Fibroblast of skin of right biceps (primary cell): ENCODE measurements at places on chromosomes 6 and 20.
A peak's percentile ranks its signal among the peaks of the same experiment; 100 is the strongest.

DNA sequence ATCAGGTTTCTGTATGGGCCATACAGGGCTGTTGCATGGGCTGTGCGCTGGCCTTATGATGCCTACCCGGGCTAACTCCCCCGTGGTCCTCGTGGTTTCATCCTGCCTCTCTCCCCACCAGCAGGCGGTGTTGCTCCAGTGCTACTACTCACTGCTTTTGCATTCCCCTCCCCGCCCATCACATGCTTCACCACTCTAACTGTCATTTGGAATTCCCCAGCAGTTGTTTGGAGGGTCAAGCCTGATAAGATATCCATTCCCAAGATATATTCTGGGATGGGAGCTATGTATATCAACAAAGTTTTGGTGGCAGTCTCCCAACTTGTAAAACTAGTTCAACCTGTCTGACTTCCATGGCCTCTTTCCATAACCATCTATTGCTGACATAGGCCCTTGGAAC is 233.2 kb upstream of the SOX4 start:
- DNase-seq, result no peak

GRCh38 chr20:50686821-50687220 is 4.5 kb downstream of the RIPOR3 start:
- DNase-seq, result no peak

DNA sequence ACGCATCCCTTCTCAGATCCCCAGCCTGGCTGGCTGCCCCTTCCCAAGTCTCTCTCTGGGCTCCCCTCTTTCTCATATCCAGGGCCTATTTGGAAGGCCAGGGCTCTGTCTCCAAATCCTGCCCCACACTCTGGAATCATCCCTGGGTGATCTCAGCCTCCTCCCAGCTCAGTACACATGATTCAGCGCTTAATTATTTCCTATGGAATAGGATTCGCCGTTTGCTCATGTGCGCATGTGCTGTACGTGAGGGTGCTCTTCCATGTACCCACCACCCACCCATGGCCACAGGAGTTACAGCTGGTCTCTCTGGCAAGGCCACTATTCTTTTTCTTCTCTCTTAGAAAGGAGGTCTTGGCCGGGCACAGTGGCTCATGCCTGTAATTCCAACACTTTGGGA is 81.7 kb upstream of the FOXP4 start:
- DNase-seq, result peak; percentile 83

DNA sequence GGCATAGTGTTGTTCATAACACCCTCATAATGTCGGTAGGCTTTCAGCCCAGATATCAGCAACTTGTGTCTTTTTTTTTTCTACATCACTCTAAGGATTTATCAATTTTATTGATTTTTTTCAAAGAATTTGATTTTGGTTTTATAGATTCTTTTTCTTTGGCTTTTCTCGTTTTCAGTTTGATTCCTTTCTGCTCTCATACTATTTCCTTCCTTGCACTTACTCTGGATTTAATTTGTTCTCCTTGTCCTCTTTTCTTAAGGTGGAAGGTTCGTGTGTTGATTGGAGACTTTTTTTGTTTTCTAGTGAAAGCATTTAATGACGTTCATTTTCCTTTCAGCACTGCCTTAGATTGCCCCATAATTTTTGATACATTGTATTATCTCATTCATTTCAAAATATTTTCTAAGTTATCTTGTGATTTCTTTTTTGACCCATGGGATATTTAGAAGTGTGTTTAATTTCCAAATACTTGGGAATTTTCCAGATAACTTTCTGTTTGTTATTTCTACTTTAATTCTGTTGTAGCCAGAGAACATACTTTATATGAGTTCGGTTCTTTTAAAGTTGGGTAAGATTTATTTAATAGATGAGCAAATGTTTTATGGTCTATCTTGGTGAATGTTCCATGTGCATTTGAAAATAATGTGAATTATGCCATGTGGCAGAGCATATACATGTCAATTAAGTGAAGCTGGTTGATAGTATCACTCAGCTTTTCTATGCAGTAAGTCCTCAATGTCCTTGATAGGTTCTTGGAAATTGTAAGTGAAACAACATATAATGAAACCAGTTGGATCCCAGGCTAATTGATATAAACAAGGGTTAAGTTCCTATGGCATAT is 62.8 kb downstream of the IRF4 start:
- DNase-seq, result no peak

- DNase-seq, result no peak
Observed at GRCh38 chr6:21858076-21858475, 264.5 kb downstream of the SOX4 start.

GRCh38 chr6:89828988-89829471 is 650 bp upstream of the CASP8AP2 start:
- DNase-seq, result no peak

DNA sequence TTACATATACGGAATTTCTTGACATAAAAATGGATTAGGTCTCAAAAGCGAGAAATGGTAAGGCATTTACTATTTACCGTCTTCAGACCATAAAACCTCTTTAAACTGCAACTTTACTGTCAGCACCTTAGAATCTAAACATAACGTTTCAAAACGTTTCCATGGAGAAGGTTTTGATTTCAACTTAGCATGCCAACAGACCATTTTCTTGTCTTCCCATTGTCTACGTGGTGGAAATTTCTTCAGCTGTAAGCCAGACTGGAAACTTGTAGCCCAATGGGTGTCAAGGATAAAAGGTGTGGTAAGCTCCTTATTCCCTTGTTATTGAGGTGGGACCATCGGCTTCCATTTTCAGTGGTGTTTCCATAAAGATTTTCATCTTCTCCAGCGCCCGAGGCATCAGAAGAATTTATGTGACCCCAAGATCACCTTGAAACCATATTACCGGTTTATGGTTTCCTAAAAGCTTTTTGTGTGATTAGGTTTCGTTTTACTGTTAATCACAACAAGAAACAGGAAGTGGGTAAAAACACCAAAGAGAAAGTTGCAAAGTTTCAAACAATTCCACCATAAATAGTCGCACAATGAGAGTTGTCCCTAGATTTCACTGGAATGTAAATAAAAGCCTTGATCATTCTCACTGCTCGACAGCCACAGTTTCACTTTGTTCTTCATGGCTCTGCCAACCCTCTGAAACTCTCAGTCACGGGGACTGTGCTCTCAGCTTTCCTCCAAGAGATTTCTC is 63.0 kb upstream of the CD2AP start:
- peak; percentile 28 for DNase-seq

DNA sequence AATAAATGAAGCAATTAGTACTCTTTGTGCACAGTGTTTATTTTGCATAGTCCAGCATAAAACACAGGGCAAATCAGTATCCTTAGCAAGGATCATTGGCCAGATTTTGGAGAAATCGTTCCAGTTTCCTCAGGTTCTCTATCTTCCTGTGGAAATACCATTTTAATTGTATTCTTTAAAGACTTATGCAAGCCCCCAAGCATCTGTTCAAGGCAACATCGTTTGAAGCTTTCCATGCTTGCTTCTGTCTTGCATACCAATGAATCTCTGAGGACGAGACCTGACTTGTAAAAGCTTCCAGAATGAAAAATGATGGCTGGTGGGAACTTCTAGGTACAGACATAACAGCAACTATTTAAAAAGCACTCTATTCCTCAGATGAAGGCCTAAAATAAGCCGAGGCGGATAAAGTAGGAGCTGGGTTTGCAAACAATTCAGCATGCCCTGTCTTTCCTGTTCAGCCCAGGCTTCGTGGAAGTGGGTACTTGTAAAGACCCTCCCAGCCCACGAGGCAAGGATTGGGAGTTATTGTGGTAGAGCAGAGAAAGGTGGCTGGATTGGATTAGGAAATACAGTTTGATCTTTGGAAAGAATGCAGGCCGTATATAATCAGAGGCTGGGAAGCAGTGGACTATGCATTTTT is 21.6 kb downstream of the NRSN1 start:
- DNase-seq, result no peak

DNA sequence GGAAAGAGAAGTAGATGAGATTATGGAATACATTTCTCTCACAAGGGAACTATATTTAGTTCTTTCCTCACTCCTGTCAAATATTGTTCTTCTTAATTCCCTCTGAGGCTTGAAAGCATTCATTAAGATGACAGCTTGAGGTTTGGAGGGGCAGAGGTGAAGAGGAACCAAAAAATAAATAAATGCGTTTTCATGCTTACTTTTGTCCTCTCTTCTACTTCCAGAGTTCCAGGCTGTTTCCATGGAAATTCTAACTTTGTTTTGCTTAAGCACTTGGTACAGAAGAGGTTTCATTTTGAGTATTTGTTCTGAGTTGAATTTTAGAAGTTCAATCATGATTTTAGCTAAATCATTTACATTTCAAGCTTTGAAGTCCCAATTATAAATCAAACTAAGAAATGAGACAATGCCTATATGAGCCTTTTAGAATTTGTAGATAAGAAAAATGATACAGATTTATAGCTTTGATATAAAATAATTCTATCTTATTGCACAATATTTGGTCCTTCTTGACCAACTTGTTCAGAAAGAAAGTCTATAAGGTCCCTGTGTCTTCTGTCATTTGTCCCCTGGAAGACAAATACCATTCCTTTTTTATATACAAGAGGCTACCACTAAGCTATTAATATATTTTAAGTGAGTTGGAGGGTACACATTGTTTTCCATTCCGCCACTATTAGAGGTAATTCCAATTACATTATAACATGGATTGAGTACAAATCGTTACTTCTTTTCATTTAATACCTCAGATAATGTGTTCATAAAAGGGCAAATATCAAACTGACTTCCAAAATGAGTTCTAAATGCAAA is 16.3 kb downstream of the RBM24 start:
- no peak for DNase-seq

- DNase-seq, result peak; percentile 83
Observed at GRCh38 chr6:26327450-26328264, 37.3 kb upstream of the BTN3A2 start.

DNA sequence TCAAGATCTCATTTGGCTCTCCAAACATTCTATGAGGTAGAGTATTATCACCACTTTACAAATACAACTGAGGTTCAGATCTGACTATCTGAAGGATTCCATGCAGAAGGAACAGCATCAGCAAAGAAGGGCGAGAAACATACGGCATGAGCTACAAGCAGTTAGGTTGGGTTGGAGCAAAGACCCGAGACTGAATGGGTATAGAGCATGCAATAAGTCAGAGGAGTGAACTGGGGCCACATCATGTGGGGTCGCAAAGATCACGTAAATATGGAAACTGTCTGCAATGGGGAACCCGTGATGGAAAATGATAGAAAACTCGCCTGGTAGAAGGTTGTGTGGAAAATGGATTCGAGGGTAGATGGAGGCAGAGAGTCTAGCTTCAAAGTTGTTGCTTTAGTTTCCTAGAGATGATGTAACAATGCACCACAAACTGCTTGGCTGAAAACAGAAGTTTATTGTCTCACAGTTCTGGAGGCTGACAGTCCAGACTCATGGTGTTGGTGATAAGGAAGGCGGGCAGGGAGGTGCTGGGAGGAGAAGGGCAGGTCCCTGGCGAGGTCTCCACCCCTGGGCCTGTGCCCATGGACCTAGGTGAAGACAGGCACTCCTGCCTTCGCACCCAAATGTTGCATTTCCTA is 44.3 kb upstream of the BCLAF1 start:
- no peak for DNase-seq

DNA sequence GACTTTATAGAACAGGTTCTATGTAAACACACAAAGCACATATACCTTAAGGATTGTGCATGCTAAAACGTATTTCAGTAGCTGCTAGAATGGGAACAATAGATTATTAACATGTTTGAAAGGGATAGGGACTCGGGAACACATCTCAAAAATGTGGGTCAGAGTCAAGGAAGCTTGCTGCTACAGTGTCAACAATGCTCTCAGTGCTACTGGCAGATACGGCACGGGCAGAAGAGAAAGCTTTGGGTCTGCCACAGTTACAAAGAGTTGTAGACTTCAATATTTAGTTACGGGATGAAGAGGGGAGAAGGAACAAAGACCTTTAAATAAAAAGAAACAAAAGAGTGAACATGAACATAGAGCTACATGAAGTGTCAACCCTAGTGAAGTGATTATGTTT is 170.5 kb downstream of the BACH2 start:
- no peak for DNase-seq

- no peak for DNase-seq
Observed at GRCh38 chr6:105688573-105688972, 285.7 kb upstream of the PREP start.

GRCh38 chr6:11202513-11203305 is 29.8 kb downstream of the NEDD9 start:
- no peak for DNase-seq

DNA sequence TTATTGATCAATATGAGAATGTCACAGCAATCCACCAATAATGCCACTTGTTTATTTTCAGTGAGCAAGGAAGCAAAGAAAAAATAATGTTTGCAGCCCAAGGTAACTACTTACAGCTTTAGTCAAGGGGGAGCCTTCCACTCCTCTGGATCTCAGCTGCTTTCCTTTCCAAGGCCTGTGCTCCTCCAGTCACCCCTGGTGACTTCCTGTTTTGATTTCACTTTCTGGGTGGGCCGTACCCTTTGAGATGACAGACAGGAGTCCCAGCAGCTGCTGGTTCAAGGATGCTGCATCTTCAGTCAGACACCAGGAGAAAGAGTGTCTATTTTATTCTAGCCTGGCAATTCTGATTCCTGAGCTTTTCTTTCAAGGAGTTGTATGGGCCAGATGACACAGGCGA is 5.6 kb upstream of the VNN2 start:
- peak; percentile 11 for DNase-seq

- DNase-seq, result no peak
Observed at GRCh38 chr6:157332813-157333212, 9.5 kb upstream of the TMEM242 start.

DNA sequence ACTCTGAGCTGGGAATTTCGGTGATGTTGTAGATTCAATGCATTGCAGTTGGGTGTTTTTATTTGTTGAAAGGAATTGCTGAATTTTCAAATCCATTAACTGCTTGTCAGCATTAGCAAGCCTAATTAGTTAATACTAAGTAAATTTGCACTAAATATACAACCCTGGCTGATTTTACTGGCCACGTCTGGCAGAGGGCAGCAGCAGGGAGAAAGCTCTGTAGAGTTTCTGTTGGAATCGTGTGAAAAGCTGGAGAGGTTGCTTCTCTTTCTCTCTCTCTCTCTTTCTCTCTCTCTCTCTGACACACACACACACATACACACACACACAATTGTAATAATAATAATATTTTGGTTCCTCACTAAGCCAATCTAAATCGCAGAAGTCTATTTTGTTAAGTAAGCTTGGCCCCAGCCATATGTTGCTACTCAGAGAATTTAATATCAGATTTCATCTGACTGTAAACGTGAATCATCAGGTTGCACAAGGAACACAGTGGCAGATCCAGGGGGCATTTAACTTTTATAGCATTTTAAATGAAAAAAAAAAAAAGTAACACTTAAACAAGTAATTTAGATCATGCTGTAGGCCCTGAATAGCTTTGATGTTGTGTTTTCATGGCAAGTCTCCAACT is 289.5 kb downstream of the ESR1 start:
- peak; percentile 90 for DNase-seq

DNA sequence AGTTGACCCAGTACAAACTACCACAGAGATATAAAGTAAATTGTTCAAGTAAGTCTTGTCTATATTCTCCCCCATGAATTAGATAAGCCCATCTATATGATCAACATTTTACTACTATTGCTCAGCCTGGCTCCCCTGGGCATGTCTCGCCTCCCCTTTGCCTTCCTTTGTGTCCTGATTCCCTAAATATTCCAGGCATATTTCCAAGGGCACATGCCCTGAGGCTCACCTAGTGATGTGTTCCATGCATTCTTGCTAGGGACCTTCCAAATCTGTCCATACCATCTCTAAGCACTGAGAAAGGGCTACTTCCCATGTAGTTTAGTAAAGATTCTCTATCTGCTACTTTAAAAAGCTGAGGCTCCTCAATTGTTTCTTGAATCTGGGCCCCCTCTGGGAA is 309.5 kb upstream of the PRND start:
- DNase-seq, result no peak
